Activated CD4-positive, alpha-beta T cell treated with anti-CD3 and anti-CD28 coated beads, Interleukin-2, amount 50 U/mL, for 4 hours (primary cell): ENCODE measurements at places on chromosomes 4 and X.

GRCh38 chrX:41960142-41960541 lies 36.8 kb upstream of the CASK start:
- no peak for DNase-seq

DNA sequence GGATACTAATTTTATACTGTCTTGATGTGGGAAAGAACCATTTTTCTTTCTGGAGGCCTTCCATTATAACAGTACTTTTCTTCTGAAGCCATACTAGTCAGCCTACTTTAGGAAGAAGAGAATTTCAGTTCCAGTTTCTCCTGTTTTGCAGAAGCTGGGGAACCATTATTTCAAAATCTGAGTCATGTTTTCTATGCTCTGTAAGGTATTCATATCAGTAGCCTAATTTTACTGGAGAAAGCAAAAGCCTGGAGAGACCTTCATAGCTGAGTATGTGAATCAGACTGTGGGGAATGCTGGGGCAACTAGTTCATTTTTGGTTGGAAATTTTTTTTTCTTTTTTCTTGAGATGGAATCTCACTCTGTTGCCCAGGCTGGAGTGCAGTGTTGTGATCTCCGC lies 22.4 kb downstream of the AFF1 start:
- no peak for DNase-seq

GRCh38 chrX:16076834-16077233 lies 46.5 kb upstream of the GRPR start:
- DNase-seq: no peak

- no peak for DNase-seq
Measured at GRCh38 chr4:1002631-1003251, 8.7 kb upstream of the FGFRL1 start.

DNA sequence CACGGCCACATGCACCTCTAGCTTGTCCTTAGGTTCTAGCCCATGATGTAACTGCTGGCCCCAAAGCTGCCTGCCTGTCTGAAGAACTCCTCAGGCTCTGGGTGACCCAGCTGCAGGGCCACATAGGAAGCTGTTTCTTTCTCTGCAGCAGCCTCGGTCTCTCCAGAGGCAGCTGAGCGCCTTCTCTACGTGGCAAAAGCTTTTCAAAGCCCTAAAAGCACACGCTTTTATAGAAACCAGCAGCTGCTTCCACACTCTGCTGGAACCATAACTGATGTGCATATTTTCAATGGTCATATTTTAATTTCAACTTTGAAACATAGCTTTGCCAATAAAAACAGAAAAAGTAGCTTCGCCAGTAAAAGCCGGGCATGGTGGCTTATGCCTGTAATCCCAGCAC lies 37.4 kb downstream of the FAM53A start:
- DNase-seq: no peak

DNA sequence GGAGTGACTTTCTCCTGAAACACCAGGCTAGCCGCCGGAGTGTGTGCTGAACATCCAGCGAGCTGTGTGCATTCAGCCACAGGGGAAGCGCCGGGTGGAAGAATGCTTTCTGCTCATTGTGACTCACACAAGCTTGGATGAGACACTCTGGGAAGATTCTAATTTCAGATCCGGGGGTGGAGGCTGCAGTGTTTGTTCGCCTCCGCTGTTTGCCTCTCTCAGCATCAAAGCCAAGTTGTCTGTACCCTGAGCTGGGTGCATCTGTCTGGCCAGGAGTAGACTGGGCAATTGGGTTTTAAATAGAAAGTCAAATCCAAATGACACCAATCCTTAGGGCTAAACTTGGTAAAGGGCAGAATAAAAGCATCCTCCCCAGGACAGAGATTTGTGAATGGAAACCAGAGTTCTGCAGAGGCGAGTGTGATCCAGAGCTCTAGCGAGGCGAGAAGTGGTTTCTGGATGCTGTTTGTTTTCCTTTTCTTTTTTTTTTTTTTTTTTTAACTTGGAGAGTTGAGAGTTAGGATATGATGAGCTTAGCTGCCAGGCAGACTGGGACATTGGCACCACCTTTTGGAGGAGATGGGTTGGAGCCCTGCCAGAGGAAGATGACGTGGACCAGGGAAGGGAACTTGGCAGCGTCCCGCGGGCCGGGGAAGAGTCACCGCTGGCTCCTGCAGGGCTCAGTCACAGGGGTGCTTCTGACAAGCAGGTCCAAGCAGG lies 196.0 kb upstream of the PSAPL1 start:
- DNase-seq: no peak

GRCh38 chrX:151386838-151387459 lies 10.1 kb upstream of the VMA21 start:
- no peak for DNase-seq
